ENCODE measurements at places on chromosomes 3 and 15. TPM values are rescaled to one million over a fixed set of nuclear protein-coding genes. Genes with fewer than 3 reads are reported as not detected.

HDC gene
- 0.18 TPM for polyA plus RNA-seq

SEMA5B gene
- polyA plus RNA-seq: 0.59 TPM

LDHAL6B gene
- polyA plus RNA-seq: 0.06 TPM

SEC62 gene
- polyA plus RNA-seq: 61.7 TPM

TTC21A gene
- polyA plus RNA-seq: 1.00 TPM

SLC2A2 gene
- polyA plus RNA-seq: 0.05 TPM

STAC gene
- polyA plus RNA-seq: 0.47 TPM

XCR1 gene
- polyA plus RNA-seq: 0.01 TPM

PPP1R14D gene
- polyA plus RNA-seq: not detected

ROBO2 gene
- 0.07 TPM for polyA plus RNA-seq

ZBED2 gene
- polyA plus RNA-seq: not detected

LRRIQ4 gene
- 0.01 TPM for polyA plus RNA-seq

CGNL1 gene
- 0.20 TPM for polyA plus RNA-seq

KLHL40 gene
- 822 TPM for polyA plus RNA-seq

CD86 gene
- 0.24 TPM for polyA plus RNA-seq

DIPK2A gene
- polyA plus RNA-seq: 2.6 TPM

CDC25A gene
- 0.20 TPM for polyA plus RNA-seq

ETV5 gene
- polyA plus RNA-seq: 14.4 TPM

UROC1 gene
- 0.03 TPM for polyA plus RNA-seq

GPR160 gene
- polyA plus RNA-seq: 1.2 TPM

ISLR gene
- polyA plus RNA-seq: 2.6 TPM

PATL2 gene
- polyA plus RNA-seq: 0.16 TPM

ZFAND6 gene
- polyA plus RNA-seq: 67.6 TPM

NKIRAS1 gene
- polyA plus RNA-seq: 24.7 TPM

EDC3 gene
- 16.0 TPM for polyA plus RNA-seq
